ENCODE measurements at places on chromosomes 3 and 15.
A peak's percentile ranks its signal among the peaks of the same experiment; 100 is the strongest.

DNA sequence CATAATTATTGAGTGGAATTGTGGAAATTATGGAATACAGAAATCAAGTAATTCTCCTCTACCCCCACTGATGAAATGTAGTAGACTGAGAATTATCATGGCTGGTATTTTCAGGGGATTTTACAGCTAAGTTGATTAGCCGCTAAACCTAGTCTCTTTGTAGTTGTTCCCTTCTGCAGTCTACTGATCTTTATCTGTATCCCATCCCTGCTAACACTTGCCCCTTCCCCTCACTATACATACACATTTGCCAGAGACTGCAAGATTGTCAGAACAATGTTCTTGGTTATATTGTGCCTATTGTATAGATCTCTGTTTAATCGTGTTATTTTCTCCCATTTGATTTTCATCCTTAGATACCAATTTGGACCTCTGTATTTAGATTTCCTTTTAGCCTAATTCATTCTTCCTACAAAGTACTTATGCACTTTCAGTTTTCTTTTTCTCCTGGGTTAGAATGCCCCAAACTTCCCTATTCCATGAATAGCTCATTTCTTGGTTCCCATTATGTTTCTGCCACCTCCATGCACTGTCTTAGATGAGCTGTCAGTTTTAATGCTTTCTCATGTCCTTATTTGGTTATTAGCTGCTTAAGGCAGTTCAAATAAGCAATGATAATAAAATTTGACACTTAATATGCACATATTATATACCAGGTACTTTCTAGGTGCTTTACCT, 86.9 kb downstream of the CDIN1 start:
- DNase-seq: no peak

GRCh38 chr3:37990527-37990926, at the start of gene VILL:
VILL (plus strand) TSS chr3:37990786; CDS start chr3:37993673, 2,887 bp downstream.
- no peak for DNase-seq

- DNase-seq: peak; percentile 53
These were observed 700.8 kb downstream of the SI start for GRCh38 chr3:164377466-164377865.

GRCh38 chr3:57942388-57942787, 65.8 kb upstream of the FLNB start:
- peak; percentile 15 for DNase-seq

GRCh38 chr3:104273046-104273649, 1093.6 kb upstream of the ALCAM start:
- DNase-seq: peak; percentile 28

- DNase-seq: no peak
These were observed 220.5 kb downstream of the TJP1 start for GRCh38 chr15:29601811-29602210.

DNA sequence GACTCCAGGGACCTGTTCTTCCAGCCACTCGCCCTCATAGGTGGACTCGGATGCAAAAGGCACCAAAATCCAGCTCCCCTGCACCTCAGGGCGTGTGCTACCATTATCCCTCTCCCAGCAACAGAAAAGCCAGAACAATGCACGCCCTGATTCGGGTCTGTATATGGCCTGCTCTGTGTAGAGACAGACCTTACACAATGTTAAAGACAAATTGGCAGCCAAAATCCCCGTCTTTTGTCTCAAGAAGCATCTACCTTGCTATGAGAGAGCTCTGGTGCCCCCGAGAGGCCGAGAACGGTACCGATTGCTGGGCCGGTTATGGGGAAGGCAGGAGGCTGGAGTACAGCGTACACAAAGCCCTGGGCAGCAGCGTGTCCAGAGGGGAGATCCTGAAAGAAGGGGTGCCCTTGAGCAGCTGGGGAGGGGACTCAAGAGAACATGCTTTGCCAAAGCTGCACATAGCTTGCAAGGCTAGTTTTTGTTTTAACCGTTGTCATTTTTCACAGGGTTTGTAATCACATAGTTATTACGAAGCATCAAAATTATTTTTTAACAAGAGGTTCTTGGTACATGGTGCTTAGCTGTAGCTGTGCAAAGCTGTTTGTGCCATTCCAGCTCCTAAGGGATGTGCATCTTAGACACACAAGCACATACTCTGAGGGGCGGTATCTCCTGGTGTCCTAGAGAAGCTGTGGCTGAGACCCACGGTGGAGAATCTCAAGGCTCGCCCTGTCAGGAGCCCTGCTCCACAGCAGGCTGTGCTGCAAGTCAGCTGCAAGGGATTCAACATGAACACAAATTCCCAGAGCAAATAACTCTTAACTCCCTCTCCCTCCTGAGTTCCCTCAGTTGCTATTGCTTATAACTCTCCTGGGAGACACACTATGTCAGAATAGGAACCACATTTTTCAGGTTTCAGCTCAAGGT, 461.5 kb upstream of the PPP2R3A start:
- peak; percentile 50 for DNase-seq

DNA sequence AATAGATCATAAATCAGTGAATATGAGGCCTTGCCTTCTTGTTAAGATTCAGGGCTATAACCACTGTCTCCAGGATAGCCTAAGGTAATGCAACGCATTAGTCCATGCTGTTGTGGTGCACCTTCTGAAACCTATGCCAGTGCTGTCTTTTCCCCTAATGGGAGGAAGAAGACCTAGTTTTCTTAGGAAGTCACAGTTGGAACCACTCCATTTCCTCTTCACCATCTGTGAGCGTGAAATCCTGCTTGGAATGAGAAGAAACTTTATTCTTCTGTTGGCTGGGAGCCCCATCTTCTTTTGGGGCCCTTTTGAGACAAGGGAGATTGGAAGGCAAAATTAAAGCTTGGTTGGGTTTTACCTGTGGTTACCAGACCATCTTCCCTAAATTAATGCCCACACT, 25.9 kb upstream of the SLC7A14 start:
- no peak for DNase-seq

DNA sequence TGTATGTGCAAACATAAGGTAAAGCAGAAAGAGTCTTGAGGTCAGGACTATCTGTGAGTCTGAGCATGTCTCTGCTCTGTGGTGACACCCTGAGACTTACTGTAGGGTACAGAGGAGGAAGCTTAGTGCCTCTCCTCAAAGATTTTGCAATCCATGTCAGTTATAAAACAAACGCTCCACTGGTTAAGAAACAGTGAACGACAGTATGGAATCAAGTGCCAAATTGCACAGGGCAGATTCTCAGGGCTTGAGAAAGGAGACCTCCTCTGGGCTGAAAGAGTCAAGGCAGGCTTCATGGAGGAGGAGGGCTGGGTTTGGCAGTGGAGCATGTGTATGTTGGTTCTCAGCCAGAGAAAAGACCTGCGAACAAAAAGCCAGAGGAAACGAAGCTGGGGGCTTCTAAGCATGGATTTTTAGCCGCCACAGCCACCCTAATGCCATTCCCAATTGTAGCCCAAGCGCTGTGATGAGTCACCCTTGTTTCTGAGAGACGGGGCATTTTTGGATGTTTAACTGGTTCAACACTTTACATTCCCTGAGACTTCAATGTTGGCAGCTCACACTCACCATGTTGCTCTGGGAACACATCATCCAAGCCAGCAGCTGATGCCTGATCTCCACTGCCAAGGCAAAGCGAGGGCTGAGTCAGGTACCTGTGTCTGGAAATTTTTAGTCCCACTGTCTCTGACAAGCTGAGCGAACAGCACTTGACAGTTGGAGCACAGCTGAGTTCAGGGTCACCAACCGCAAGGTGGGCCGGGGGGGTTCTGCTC, 3.4 kb upstream of the DGKG start:
- DNase-seq: no peak

DNA sequence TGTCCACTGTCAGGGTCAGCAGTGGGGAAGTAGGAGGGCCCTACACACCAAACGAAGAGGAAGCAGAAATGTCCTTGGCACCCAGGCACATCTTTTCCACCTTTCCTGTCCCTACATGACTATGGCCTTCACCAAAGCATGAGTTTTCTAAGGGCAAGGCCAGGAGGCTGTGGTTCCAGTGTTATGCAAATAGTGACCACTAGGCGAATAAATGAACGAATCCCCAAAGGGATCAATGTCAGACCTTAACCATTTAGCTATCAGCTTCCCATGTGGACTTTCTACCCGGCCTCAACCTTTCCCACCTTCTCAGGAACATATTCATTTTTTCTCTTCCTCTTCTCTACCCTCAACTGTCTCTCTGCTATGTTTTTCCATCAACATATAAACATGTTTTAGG, 63.1 kb downstream of the NTRK3 start:
- DNase-seq: no peak

DNA sequence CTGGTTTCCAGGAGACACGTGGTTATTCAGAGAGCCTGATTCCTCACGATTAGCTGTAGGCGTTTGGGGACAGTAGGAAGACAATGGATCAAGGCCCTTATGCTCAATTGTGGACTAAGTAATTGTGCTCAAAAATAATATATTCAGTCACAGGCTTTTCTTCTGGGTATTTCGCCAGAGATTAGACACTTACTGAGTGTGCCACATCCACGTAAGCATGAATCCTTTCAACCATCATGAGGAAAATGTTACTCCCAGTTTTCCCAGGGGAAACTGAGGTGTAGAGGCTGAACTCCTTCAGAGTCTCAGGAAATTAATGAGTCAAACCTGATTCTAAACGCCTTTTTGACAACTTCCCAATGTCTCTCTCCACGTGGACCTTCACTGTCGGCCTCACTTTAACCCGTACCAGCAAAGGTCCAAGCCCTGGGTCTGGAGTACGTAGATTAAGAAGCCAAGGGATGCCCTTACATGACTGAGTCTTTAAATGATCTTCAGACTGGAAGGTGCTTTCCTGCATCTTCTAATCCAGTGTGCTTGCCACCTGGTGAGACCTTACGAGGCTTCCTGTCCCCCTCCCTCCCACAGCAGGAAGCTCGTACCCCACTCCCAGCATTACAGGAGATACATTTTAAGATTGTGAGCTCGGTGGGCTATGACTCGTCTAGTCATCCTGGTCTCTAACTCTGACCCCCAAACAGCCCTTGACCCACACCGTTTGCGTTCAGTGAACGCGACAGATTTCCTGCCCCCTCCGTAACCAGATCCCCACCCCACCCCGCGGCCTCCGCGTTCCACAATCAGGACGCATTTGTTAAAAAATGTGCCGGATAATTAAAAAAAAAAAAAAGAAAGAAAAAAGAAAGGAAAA, 1.7 kb downstream of the PKM start:
- peak; percentile 68 for DNase-seq

Data from fibroblast of gingiva (primary cell).